ENCODE measurements at places on chromosomes 11 and 22.

- peak; percentile 66 for DNase-seq
These were observed at the start of gene OR51D1 for GRCh38 chr11:4636962-4637661. OR51D1 (plus strand) TSS chr11:4637477; CDS start chr11:4639791, 2,314 bp downstream.

DNA sequence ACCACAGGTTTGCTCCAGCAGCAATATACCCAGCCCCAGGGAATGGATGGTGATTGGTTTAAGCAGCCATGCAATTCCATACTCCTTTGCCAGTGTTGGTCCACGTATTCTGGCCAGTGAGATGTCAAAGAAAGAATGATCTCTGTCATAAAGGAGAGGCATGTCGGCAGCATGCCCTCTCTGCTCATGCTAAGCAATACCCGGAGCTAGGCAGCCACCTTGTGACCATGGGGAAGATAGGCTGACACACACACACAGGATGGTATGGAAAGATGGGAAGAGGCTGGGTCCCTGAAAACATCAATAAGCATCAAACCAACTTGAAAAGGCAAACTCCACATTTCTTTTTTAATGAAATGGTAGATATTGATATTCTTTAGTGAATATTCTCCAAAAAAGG is 5.1 kb downstream of the ABCC8 start:
- DNase-seq: no peak

DNA sequence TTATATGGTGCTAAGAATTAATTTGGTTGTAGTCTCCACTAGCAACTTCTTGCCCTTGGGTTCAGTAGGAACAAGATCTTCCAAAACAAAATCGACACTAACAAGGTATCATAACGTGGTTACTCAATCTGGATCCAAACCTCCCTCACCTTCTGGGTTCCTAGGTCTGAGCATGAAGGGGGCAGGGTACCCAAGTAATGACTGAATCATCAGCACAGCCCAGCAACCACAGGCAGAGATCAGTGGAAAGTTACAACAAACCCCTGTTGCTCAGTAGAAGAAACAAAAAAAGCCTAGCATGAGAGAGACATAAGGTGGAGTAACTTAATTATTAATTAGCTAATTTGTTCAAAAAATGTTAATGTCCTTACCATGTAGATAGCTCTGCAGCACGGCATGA is 221.4 kb downstream of the BLID start:
- DNase-seq: no peak

DNA sequence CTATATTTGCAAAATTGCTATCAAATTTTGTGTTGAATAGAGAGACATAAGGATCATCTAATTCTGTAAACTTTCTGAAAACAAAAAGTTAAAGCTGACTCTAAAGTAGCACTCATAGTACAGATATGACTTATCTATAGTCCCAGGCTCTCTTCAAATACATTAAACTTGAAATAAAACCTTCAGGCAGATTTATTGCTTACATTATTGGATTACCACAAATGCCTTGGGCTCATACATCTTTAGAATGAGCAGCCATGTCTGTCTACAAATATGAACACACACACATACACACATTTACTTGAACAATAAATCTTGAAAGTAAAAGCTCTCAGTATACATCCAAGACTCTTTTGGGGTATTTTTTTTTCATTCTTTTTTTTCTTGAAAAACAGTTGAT is 207.9 kb downstream of the LUZP2 start:
- no peak for DNase-seq

GRCh38 chr11:68983801-68984200 is 3.0 kb upstream of the MRGPRD start:
- DNase-seq: no peak

DNA sequence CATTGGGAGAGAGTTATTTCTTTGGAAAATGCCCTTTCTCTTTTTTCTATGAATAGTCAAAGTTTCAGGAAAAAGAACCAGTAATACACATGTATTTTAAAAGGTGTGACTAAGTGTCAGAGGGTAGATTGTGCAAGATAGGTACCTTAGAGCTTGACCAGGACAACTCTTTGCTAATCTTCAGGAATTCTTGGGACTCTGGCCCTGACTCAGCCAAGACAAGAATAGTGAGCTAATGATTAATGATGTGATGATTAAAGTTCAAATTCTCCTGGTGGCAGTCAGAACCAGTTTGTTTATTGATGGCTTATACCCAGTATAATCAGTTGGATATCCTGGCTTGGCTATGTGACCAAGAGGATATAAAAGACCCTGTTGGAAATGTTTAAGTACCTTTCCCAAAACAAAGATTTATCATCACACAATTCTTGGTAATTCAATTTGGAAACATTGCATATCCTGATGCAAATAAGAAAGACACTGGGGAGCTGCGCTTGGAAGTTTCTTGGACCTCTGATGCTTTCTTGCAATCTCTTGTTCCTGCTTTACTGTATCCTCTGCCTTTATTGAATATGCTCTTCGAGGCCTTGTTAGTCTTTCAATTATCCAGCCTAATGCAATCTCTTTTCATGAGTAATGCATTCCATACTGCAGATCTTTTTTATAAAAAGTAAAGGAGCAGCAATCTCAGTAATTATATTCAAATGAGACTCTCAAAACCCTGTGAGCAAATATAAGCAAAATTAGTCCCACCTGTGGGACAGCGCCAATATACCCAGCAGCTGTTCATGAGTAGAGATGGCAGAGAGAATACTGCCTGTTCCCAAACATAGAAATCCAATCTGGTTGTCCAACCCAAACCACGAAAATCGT is 48.0 kb upstream of the CEP126 start:
- DNase-seq: no peak

GRCh38 chr11:125101596-125101995 is 9.8 kb downstream of the TMEM218 start:
- DNase-seq: no peak

GRCh38 chr11:105829084-105829483 is 193.0 kb downstream of the MSANTD4 start:
- DNase-seq: no peak

DNA sequence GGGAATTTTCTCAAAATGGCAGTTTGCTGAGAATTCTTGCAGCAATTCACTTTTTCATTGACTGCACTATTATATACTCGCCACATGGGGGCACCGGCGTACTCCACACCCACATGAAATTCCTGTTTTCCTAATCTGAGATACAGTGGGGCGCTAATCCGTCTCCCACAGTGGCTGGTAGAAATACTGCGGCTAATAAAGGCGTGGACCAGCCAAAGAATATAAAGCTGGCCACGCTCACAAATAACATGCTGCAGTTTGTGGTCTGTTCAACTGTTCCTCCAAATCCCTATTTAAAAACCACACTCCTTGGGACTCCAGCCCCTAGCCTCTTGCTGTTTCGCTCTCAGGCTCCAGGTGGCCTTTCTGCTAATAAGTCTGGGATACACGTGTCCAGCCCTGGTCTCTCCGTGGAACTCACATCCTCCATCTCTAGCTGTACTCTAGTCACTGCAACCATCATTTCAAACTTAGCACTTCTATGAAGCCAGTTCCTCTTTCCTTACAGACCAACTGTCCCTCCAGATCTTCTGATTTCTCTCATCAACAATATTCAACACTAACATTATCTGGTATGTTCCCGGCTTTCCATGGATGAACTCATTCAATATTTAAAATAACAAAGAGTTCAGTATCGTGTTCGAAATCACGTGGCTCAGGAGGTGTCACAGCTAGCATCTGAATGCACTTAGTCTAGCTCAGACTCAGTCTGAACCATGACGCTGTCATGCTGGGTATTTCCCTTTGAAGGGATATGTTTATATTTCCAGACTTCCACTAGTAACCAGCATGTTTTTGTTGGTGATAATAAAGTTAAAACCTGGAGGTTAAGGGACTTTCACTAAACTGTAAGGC is 22.0 kb downstream of the TBRG1 start:
- peak; percentile 3 for DNase-seq

- no peak for DNase-seq
These were observed 529.6 kb downstream of the BRD1 start for GRCh38 chr22:49297871-49298721.

GRCh38 chr11:125055107-125055715 is 7.9 kb upstream of the SLC37A2 start:
- DNase-seq: no peak

- no peak for DNase-seq
These were observed 121.7 kb downstream of the OSBP2 start for GRCh38 chr22:30816413-30816812.

DNA sequence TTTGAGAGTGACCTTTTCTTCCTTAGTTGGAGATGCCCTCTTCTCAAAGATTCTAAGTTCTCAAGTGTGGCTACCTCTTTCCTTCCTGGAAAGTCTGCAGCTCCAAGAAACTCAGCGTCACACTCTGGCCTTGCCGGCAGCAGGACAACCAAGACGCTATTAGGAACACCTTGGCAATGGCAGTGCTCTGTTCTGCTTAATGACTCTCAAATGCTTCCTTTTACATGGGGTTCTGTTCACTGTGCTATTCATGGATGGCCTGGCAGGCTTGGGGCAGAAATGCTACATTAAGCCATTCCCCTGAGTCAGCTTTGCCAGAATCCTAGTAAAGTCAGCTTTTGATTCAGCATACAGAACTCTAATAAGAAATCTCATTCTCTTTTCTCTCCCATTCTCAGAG is 25.9 kb downstream of the LARGE2 start:
- DNase-seq: no peak

DNA sequence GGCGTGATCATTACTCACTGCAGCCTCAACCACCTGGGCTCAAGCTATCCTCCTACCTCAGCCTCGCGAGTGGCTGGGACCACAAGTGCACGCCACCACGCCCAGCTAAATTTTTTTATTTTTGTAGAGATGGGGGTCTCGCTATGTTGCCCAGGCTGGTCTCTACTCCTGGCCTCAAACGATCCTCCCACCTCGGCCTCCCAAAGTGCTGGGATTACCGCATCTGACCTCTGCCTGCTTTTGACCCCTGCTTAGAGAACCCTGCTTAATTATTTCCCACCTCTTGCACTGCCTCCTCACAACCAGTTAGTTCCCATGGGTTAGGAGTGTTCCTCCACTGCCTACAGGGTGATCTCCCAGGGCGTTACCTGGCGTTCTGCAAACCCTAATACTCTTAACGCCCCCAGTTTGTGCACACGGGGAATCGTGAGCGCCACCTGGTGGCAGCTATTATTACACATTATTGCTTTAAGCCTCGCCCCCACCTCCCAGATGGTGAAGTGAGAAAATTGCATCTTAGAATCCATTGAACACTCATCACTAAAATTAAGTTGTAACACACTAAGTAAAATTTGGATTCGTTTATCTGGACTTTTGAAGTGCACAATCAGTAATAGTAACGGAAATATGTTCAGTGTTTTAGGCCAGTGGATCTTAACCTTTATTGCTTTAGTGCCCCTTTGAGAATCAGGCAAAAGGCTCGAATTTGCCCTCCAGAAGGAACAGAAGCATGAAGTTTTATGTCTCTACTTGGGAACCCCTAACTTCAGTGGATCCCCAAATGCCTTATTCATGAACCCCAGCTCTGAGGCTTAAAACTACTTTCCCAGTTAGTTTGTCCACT is 61.4 kb upstream of the ASPHD2 start:
- peak; percentile 62 for DNase-seq

Measured in stimulated activated CD4-positive, alpha-beta T cell treated with anti-CD3 and anti-CD28 coated beads, Interleukin-2, amount 100 ng/mL, for 48 hours (primary cell).